Stimulated activated CD8-positive, alpha-beta memory T cell treated with anti-CD3 and anti-CD28 coated beads, Interleukin-15, amount 100 ng/mL, for 4 hours (primary cell): ENCODE measurements at places on chromosomes 13 and 19.

GRCh38 chr19:55694656-55695491 is 19.8 kb downstream of the EPN1 start:
- no peak for DNase-seq

GRCh38 chr13:49435992-49436391 is 7.9 kb downstream of the CAB39L start:
- DNase-seq = no peak

GRCh38 chr13:97313551-97314260 is 91.6 kb downstream of the MBNL2 start:
- DNase-seq = no peak

DNA sequence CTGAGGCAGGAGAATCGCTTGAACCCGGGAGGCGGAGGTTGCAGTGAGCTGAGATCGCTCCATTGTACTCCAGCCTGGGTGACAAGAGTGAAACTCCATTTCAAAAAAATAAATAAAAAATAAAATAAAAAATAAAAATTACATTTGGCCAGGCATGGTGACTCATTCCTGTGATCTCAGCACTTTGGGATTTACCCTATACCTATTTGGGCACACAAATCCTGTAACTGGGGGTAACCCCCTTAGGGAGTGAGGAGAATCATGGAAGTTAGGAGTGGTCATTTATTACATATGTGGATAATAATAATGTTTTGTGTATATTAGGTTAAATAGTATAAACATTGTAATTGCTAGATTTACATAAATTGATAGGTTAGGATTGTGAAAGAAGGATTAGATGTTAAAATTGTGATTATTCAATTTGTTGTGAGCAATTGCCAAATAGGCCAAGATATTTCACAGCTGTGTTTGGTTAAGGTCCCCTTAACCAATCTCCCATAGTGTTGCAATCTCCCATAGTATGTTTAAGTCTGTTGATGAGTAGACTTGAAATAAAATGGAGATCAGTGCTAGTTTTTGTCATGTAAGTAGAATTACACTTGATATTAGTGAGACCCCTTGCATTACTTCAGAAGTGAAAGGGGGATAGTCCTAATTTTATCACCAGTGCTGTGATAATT is 30.7 kb downstream of the ZNF844 start:
- no peak for DNase-seq

GRCh38 chr13:53642306-53642705 is 613.7 kb downstream of the OLFM4 start:
- DNase-seq = no peak

DNA sequence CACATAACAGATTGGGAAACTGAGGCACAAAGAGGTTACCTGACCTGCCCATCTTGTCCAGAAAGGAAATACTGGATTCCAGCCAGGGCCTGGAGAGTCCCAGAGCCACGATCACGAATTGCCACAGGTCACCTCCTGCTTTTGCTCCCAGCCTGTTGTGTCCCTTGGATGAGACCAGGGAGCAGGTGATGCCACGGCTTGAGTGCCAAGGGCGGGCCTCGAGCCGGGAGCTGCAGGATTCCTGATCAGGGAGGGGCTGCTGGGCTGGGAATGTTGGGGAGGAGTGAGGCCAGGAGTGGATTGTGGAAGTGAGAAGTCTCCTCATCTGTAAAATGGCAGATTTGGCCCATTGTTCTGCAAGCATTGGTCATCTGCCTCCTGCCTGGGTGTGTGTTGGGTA is 29.4 kb downstream of the DNM2 start:
- no peak for DNase-seq

DNA sequence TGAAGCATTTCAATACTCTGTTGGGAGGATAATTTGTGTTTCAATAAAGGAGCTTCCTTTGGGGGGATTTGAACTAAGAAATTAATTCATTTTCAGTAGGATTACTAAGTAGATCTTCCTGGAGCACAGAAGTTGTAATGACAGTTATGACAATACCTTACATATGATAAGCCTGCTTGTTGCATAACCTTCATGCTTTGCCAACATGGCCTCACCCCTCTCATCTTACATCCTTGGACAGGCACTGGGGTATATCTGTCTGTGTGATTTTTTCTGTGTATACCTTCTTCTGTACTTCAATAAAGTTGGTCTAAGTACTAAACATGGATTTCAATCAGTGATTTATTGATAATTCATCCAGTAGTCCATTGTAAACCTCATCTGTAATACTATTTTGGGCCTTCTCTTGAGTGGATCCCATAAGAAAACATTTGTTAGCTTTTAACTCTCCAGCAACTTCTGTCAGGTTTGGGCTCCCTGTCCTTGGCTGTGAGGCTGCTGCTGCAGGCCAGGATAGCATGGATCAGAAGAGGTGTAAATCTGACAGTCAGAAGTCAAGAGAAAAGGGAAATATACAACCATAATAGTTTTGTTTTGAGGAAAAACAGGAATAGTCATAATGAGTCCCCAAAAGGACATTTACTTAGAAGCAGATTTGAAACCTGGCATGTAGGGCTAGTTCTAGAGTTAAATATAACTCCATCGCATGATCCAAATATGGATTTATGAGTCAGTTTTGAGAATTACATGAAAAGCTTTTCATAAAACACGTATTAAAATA is 422.2 kb downstream of the KLF5 start:
- no peak for DNase-seq

- DNase-seq = no peak
Observed at GRCh38 chr13:78198419-78198818, 279.8 kb upstream of the EDNRB start.

DNA sequence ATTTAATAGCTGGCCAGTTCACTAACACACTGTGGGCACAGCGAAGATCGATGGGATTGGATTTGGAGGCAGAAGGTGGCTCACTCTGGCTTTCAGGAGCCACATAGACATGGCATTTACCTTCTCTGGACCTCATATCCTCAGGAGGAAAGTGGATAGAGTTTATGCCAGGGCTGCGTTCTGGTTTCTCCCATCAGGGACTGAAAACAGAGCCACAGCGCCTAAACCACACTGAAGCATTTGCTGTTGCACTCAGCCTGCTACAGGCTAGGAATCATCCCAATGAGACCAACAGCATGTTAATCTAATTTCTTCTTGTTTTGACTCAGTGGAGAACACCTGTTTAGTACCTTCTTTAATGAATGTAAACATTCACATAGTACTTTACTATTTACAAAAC is 1.6 kb downstream of the CYSLTR2 start:
- DNase-seq = no peak

DNA sequence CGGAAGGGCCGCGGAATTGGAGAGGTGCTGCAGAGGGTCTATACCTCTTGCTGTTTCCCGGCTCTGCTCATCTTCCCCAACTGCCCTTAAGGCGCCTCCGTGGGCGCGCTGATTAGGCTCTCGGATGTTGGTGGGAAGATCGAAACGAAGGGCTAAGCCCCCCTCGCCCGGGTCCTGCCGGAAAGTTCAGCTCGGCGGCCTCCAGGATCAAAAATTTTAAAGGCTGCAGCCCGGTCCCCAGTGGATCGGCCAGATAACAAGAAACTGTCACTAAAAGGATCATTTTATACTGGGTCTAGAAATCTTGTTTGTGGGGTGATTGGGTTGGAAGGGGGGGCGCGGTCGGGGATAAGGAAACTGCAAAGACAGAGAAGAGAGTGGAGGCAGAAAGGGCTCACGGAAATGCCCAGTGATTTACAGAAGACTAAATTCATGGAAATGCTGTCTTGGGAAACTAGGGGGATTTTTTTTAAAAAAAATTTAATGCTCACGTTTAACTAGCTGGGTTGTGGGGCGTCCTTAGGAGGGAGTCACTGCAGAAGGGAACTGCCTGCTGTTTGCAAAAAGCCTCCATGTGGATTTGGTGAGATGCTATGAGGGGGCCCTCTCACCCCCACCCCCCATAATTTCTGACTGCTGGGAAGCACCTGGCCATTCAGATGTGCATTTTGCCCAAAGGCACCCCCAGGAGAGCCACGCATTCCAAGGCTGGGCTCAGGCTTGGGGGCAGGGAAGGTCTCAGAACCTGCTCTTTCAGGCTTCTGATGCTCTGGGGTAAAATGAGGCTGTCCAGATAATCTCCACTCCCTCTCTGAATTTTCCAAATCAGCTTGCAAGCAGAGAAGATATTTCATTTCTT is 7.7 kb downstream of the CDX2 start:
- DNase-seq = no peak

DNA sequence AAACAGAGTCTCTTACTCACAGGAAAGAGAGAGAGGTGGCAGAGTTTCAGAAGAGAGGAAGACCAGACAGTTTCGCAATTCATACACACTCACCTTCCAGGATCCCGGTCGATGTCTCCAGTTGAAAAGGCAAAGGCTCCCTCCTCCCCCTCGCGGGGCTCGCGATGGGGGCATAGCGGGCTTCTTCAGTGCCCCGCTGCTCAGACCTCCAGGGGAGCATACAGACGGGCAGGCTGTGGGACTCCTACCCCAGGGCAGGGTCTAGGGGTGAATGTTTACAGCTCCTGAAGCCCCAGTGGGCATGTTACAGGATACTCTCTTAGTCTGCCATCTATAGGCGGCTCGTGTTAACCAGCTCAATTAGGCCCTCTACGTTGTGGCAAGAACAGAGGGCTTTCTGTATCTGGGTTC is 139.2 kb downstream of the SLITRK5 start:
- DNase-seq = no peak

GRCh38 chr13:80237646-80238045 is 103.3 kb downstream of the SPRY2 start:
- DNase-seq = no peak

- peak; percentile 41 for DNase-seq
Observed at GRCh38 chr19:29690842-29691241, 24.2 kb downstream of the C19orf12 start.

GRCh38 chr19:34525001-34525400 is 43.4 kb downstream of the WTIP start:
- DNase-seq = no peak

GRCh38 chr19:5717215-5717935 is 2.6 kb downstream of the LONP1 start:
- DNase-seq = no peak

GRCh38 chr13:57633950-57634838 is 2.6 kb downstream of the PCDH17 start:
- DNase-seq = no peak

GRCh38 chr13:29886446-29886845 is 36.0 kb upstream of the UBL3 start:
- DNase-seq = no peak

DNA sequence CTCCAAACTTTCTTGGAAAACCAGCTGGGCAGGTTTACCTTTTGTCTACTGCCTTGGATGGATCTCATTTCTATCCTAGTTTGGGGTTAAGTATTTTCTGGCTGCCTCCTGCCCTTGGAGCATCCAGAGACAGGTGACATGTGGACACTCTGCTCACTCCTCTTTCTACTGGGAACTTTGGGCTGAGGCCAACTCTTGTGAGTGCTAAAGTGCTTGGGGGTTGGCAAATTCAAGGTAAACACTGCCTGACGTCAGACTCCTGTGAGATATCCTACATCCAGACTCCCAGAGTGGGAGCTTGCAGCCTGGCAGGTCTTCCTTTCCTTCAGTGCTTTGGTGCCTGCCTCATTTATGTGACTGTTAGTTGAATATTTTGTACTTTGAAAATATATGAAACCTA is 388.1 kb downstream of the KCNRG start:
- no peak for DNase-seq

- no peak for DNase-seq
Observed at GRCh38 chr19:16520074-16520973, 21.9 kb downstream of the CHERP start.

GRCh38 chr19:48469934-48470680 is 938 bp downstream of the CYTH2 start:
- DNase-seq = no peak

GRCh38 chr13:34430294-34430693 is 511.8 kb upstream of the NBEA start:
- no peak for DNase-seq

DNA sequence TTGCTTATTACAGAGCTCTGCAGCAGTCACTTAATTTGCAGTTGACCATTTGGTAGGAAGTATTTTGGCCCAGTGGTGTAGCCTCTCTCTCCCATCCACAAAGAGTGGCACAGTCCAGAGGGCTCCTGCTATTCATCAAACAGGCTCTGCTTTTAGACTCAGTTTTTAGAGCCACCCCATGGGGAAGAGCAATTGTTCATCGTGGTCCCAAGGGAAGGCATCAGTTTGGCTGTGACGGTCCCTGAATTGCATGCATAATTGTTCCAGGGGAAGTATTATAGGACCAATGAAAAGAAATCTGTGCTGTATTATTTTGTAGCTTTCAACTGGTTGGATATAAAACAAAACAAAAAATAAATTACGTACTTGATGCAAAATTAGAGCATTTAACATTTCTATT is 799.0 kb downstream of the DACH1 start:
- no peak for DNase-seq

DNA sequence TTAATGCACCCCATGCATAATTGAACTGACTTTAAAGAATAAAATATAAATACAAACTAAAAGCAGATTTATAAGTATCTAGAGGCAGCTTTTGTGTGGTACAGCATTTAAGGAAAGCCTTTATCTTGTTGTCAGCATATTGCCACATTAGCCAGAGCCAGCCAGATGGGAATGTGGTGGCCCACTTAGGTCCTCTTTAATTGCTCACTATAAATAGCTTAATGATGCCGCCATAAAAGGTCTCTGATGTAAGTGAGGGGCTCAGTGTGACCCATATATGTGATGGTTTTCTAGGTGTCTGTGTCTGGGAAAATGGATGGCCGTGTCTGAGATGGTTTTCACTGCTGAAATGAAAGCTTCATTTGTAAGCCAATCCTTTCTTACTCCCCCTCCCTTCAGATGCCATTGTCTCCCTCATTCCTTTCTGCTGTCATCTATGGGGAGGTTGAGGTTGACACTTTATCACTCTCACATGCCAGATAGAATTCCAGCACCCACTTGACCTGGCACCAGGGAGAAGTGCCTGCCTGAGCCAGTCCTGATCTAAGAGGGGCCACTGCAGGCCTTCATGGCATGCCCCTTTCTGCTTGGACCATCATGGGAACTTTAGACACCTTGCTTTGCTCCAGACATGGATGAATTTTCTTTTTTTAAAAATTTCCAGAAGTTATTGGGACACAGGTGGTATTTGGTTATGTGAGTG is 135.3 kb downstream of the MTUS2 start:
- DNase-seq = no peak

GRCh38 chr13:57353831-57354230 is 186.8 kb downstream of the PRR20E start:
- DNase-seq = no peak

DNA sequence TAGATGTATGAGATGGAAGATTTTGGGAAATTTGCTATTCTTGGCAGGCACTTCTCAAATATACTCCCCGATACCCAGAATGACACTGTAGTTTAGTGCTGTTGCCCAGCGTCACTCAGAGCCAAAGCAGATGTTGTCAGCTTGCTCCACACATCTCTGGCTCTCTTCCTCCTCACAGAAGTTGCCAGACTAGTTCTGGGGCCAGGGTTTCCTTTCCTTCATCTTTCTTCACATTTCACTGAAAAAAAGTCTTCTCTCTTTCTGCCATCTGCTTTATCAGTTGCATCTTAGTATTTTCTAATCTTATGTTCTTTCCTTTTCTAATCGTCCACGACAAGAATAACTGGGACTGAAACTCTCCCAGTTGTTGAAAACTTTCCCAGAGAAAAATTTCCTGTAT is 251.4 kb downstream of the RGCC start:
- DNase-seq = no peak

- DNase-seq = no peak
Observed at GRCh38 chr13:48431987-48432615, 19.2 kb upstream of the LPAR6 start.

GRCh38 chr13:41970918-41971317 is 10.0 kb upstream of the VWA8 start:
- no peak for DNase-seq

- no peak for DNase-seq
Observed at GRCh38 chr13:66424422-66424821, 805.7 kb downstream of the PCDH9 start.

- DNase-seq = no peak
Observed at GRCh38 chr19:16051254-16052025, 24.9 kb upstream of the TPM4 start.

GRCh38 chr13:68128297-68128915 is 898.3 kb upstream of the PCDH9 start:
- no peak for DNase-seq
